ENCODE measurements at places on chromosomes 11 and 22. TPM values are rescaled to one million over a fixed set of nuclear protein-coding genes. Genes with fewer than 3 reads are reported as not detected.

The MS4A4A gene
- 3.0 TPM for total RNA-seq

The SMC1B gene
- total RNA-seq, result not detected

The SPON1 gene
- total RNA-seq, result 6.3 TPM

The DMC1 gene
- total RNA-seq, result 1.3 TPM

The MEI1 gene
- total RNA-seq, result 1.6 TPM

The PRG3 gene
- not detected for total RNA-seq

The MMP1 gene
- not detected for total RNA-seq

The MOGAT2 gene
- total RNA-seq, result not detected

The OR5W2 gene
- total RNA-seq, result not detected

The SMIM35 gene
- total RNA-seq, result not detected

The LINC01488 gene
- 0.13 TPM for total RNA-seq

The SEPTIN5 gene
- 107 TPM for total RNA-seq
